ENCODE measurements at places on chromosomes 2 and 18. TPM values are rescaled to one million over a fixed set of nuclear protein-coding genes. Genes with fewer than 3 reads are reported as not detected.

The RMND5A gene
- total RNA-seq, result 27.6 TPM

The HOXD11 gene
- total RNA-seq, result not detected

The ZNF396 gene
- total RNA-seq, result not detected

The CXCR1 gene
- total RNA-seq, result not detected

The CRYBA2 gene
- not detected for total RNA-seq

The GPR35 gene
- 11.0 TPM for total RNA-seq

The MATN3 gene
- total RNA-seq, result not detected

The PIK3C3 gene
- 77.1 TPM for total RNA-seq

The IL36G gene
- total RNA-seq, result not detected

DNA sequence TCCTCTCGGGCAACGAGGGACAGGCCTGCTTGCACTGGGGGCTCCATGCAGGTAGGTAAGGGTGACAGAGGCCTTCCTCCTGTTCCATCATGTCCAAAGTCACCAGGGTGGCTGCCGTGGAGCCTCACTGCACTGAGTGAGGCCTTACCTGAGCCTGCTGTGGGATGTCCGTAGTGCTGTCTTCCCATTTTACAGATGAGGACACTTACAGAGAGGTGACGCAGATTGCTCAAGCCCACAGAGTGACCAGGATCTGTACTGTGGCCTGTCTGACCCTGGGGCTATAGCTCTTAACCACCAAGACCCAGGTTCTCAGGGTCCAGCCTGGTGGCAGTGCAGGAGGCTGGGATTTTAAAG is 5.4 kb downstream of the ATOH8 start:
- H3K4me3 ChIP-seq, result no peak overlapping the region
- peaks cover 18% of the 10 kb centered on the region for H3K4me1 ChIP-seq
- no peak for DNase-seq
- H3K36me3 ChIP-seq, result no peaks in the 10 kb centered on the region

GRCh38 chr2:216408426-216409290 is 3.6 kb upstream of the SMARCAL1 start:
- H3K36me3 ChIP-seq, result no peaks in the 10 kb centered on the region
- no peak overlapping the region for H3K4me3 ChIP-seq
- H3K4me1 ChIP-seq, result peaks cover 15% of the 10 kb centered on the region
- DNase-seq, result no peak

GRCh38 chr2:189614585-189614984 is 34.0 kb upstream of the SLC40A1 start:
- no peaks in the 10 kb centered on the region for H3K4me1 ChIP-seq
- H3K27ac ChIP-seq, result no peak overlapping the region

- peaks cover 19% of the 10 kb centered on the region for H3K4me1 ChIP-seq
- DNase-seq, result no peak
- peaks cover 33% of the 10 kb centered on the region for H3K27me3 ChIP-seq
- no peak overlapping the region for H3K27ac ChIP-seq
- no peaks in the 10 kb centered on the region for H3K36me3 ChIP-seq
- H3K4me3 ChIP-seq, result no peak overlapping the region
Observed at GRCh38 chr2:118851650-118852049, 4.2 kb upstream of the EN1 start.

DNA sequence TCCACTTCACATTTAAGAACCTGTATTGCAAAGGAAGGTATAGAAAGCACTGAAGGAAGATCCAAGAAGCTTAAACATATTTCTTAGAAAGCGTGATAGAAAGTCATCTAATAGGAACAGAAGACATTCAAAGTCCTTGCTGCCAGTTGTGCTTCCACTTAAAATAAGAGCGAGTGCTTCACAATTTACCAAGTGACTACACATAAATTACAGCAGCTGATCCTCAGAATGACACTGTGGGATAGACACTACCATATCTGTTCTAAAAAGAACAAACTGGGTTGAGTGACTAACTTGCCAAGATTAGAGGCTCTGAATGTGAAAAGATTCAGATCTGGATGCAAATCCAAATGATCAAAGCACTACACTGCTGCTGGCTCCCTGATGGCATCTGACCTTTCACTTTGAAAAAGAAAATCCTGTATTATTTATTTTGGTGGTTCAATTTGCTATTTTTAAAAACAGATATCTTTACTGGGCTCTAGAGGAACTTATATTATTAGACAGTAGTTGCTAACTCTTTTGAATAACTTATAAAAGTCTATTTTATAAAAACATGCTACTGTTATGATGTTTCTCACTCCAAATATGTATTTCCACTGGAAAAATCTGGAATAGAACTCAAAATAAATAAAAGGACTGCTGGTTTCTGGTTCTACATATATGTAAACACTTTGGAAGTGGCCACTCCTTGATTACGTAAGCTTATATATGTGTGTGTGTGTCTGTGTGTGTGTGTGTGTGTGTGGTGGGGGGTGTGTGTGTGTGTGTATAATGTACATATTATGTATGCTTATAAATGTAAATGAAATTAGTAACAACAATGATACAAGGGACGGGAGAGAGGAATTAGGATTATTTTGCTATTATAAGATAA is 57.4 kb downstream of the KIDINS220 start:
- no peak overlapping the region for H3K4me3 ChIP-seq
- no peak overlapping the region for H3K27ac ChIP-seq

- no peaks in the 10 kb centered on the region for H3K36me3 ChIP-seq
- no peak overlapping the region for H3K4me3 ChIP-seq
- H3K27me3 ChIP-seq, result peaks cover 3% of the 10 kb centered on the region
- no peaks in the 10 kb centered on the region for H3K4me1 ChIP-seq
Observed at GRCh38 chr2:105168543-105168942, 73.0 kb upstream of the GPR45 start.

DNA sequence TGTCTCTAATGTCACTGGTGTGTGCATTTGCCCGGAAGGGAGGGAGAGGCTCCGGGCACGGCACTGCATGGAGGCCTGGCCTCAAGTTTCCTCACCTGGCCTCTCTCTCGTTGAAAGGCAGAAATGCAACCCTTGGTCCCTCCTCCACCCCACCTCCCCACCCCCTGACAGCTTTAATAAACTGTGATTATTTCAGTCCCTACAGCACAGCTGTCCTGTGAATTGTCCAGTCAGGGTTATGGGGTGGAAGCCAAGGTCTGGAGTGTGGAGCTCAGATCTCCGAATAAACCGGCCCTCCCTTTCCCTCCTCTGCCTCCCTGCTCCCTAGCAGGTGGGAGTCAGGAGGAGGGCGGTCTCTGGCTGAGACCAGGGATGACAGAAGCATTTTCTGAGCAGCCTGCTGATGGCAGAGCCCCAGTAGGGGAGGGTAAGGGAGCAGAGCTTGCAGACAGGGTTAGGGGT is 199.2 kb upstream of the SMAD2 start:
- H3K4me3 ChIP-seq, result no peak overlapping the region
- H3K36me3 ChIP-seq, result no peaks in the 10 kb centered on the region
- no peak overlapping the region for H3K27ac ChIP-seq
- DNase-seq, result no peak
- H3K27me3 ChIP-seq, result peaks cover 4% of the 10 kb centered on the region

DNA sequence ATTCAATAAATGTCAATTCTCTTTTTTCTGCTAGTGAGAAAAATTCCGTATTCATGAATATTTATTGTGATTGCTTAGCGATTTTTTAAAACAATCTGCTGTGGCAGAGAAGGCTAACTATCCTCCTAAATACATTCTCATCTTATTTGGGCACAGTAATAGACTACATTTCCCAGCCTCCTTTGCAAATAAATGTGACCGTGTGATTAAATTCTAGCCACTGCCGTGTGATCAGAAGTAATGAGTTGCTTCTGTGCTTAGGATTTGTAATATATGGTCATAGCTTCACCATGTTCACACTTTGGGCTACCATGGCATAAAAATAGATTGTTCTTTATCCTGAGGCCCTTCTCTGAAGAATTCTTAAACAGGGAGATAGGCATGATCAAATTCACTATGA is 179.6 kb downstream of the FAM124B start:
- no peaks in the 10 kb centered on the region for H3K4me1 ChIP-seq
- H3K36me3 ChIP-seq, result no peaks in the 10 kb centered on the region
- peaks cover 2% of the 10 kb centered on the region for H3K27me3 ChIP-seq
- DNase-seq, result no peak

GRCh38 chr2:174750923-174751441 is 13.3 kb downstream of the CHRNA1 start:
- H3K36me3 ChIP-seq, result no peaks in the 10 kb centered on the region
- no peak overlapping the region for H3K27ac ChIP-seq
- H3K4me3 ChIP-seq, result no peak overlapping the region
- peak; percentile 12 for DNase-seq
- peaks cover 25% of the 10 kb centered on the region for H3K4me1 ChIP-seq
- no peaks in the 10 kb centered on the region for H3K27me3 ChIP-seq

DNA sequence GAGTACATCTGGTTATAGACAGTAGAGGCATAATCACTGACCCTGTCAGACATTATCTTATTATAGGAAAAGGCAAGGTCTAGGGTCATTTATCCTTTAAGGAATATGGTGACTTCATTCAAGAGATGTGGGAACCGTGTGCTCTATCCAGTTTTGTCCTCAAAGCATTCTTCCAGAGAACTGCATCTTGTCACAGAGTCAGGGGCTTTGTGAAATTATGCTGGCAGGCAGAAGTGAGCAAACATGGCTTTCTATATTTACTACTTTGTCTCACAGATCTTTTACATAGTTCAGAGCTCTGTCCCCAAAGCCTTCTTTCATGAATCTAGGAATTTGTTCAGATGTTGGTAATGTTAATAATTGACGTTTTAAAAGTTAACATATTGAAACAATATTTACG is 177.4 kb downstream of the ASXL3 start:
- H3K4me3 ChIP-seq, result no peak overlapping the region
- no peaks in the 10 kb centered on the region for H3K4me1 ChIP-seq
- H3K36me3 ChIP-seq, result no peaks in the 10 kb centered on the region
- DNase-seq, result no peak
- H3K27ac ChIP-seq, result no peak overlapping the region

DNA sequence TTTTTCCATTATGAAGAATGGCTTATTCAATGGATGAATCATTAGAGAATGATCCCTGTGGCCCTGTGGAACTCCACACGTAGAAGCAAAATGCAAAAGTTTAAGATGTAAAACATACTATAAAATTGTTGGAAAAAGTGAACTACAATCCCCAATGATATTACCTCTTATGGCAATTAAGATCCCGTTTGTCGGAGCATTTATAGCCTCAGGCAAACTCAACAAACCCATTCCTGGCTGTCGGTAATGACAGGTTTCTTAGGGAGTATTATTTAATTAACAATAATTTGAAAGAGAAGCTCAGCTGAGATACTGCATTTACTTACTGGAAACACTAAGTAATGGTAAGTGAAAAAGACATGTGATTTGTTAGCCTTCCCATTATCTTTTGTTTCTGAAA is 138.3 kb downstream of the CDH20 start:
- no peak for DNase-seq
- H3K27me3 ChIP-seq, result no peaks in the 10 kb centered on the region
- no peaks in the 10 kb centered on the region for H3K4me1 ChIP-seq
- no peaks in the 10 kb centered on the region for H3K36me3 ChIP-seq
- no peak overlapping the region for H3K4me3 ChIP-seq

GRCh38 chr18:48364146-48364545 is 45.0 kb downstream of the ZBTB7C start:
- H3K27me3 ChIP-seq, result no peaks in the 10 kb centered on the region
- no peak overlapping the region for H3K27ac ChIP-seq
- H3K36me3 ChIP-seq, result no peaks in the 10 kb centered on the region

- no peaks in the 10 kb centered on the region for H3K27me3 ChIP-seq
- DNase-seq, result no peak
- no peaks in the 10 kb centered on the region for H3K36me3 ChIP-seq
- no peaks in the 10 kb centered on the region for H3K4me1 ChIP-seq
- H3K4me3 ChIP-seq, result no peak overlapping the region
- no peak overlapping the region for H3K27ac ChIP-seq
Observed at GRCh38 chr2:184611361-184612085, 13.2 kb downstream of the ZNF804A start.

- H3K4me1 ChIP-seq, result no peaks in the 10 kb centered on the region
- H3K36me3 ChIP-seq, result no peaks in the 10 kb centered on the region
- no peaks in the 10 kb centered on the region for H3K27me3 ChIP-seq
- no peak for DNase-seq
- H3K4me3 ChIP-seq, result no peak overlapping the region
Observed at GRCh38 chr2:28058791-28059190, 168.3 kb downstream of the BABAM2 start.

DNA sequence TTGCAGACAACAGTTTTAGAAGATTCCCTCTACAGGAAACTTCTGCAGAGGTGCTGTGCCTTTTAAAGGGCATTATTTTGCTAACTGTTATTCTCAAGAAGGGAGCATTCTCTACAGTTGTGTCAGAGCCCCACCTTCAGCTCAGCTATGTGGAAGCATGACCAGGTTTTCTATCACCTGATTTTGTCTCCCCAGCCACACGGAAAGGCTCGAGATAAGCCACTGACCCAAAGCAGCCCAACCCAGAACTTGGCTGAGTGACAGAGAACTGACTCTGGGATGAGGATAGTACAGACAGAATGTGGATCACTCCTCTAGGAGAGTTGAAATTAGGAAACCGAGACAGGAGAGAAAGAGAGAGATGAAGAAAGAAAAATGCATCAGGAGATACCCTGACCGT is 10.7 kb downstream of the COL4A4 start:
- no peaks in the 10 kb centered on the region for H3K4me1 ChIP-seq
- no peaks in the 10 kb centered on the region for H3K36me3 ChIP-seq
- H3K27me3 ChIP-seq, result peaks cover 3% of the 10 kb centered on the region

- H3K4me3 ChIP-seq, result no peak overlapping the region
- peaks cover 10% of the 10 kb centered on the region for H3K4me1 ChIP-seq
- no peaks in the 10 kb centered on the region for H3K36me3 ChIP-seq
- H3K27ac ChIP-seq, result no peak overlapping the region
- DNase-seq, result no peak
Observed at GRCh38 chr2:60741576-60741975, 14.5 kb upstream of the PAPOLG start.

DNA sequence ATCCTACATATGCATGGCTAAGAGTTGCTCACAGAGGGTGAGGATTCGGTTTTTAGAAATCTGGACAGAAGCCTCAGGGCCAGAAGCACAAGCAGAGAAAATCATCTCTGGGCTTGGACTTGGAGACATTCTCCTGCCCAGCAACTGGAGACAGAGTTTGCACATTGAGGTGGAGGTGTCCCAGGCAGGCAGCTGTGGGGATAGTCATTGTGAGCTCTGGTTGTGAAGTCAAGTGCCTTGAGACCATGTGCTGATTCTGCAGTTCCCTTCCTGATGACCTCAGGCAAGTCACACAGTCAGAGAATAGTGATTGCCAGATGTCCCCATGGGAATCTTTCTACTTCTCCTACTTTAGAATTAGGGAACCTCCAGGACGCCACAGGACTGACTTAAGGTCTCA is 108.4 kb upstream of the LDAH start:
- H3K36me3 ChIP-seq, result no peaks in the 10 kb centered on the region
- H3K27me3 ChIP-seq, result no peaks in the 10 kb centered on the region
- no peaks in the 10 kb centered on the region for H3K4me1 ChIP-seq
- DNase-seq, result no peak
- no peak overlapping the region for H3K4me3 ChIP-seq
- no peak overlapping the region for H3K27ac ChIP-seq

- peak; percentile 53 for DNase-seq
- H3K36me3 ChIP-seq, result no peaks in the 10 kb centered on the region
- peaks cover 37% of the 10 kb centered on the region for H3K4me1 ChIP-seq
- H3K4me3 ChIP-seq, result peak overlapping the region; percentile 65
- H3K27ac ChIP-seq, result no peak overlapping the region
- H3K27me3 ChIP-seq, result peaks cover 51% of the 10 kb centered on the region
Observed at GRCh38 chr2:144516981-144517865, 2.7 kb downstream of the ZEB2 start.

- H3K27ac ChIP-seq, result no peak overlapping the region
- no peaks in the 10 kb centered on the region for H3K36me3 ChIP-seq
- DNase-seq, result no peak
- no peaks in the 10 kb centered on the region for H3K4me1 ChIP-seq
Observed at GRCh38 chr2:4576075-4576474, 872.7 kb downstream of the DCDC2C start.

- no peaks in the 10 kb centered on the region for H3K36me3 ChIP-seq
- DNase-seq, result no peak
- no peak overlapping the region for H3K4me3 ChIP-seq
- H3K27me3 ChIP-seq, result peaks cover 13% of the 10 kb centered on the region
Observed at GRCh38 chr2:201880579-201880978, 74.2 kb downstream of the CDK15 start.

Data from CD4-positive, CD25-positive, alpha-beta regulatory T cell (primary cell).